ENCODE measurements at places on chromosomes 12 and 14.
A peak's percentile ranks its signal among the peaks of the same experiment; 100 is the strongest.

GRCh38 chr14:62604524-62604923 lies 440.7 kb downstream of the KCNH5 start:
- DNase-seq, result no peak

GRCh38 chr12:122942637-122943036 lies 23.6 kb downstream of the ABCB9 start:
- peak; percentile 5 for DNase-seq

GRCh38 chr12:588646-589045 lies 74.6 kb downstream of the NINJ2 start:
- no peak for DNase-seq

- no peak for DNase-seq
Observed at GRCh38 chr14:100487304-100487703, 99.9 kb downstream of the BEGAIN start.

DNA sequence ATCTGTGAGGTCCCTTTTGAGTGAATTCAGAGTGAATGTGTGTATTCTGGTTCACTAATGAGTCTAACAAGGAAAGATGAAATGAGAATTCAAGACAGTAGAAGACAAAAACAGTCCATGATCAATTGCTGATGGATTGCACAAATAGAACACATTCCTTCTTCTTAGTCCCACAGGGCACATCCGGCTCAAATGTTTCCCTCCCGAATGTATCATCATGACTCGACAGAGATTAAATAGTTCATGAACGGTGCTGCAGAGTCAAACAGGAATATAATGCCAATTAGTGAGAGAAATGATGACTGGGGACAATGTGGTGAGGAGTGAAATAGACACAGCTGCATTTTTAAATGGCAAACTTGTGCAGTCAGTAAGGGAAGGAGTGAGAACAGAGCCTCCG lies 11.5 kb upstream of the SFSWAP start:
- no peak for DNase-seq

Measured in 8988T (cell line).